ENCODE measurements at places on chromosomes 6 and 20. TPM values are rescaled to one million over a fixed set of nuclear protein-coding genes. Genes with fewer than 3 reads are reported as not detected.

- H3K4me1 ChIP-seq = peaks cover 53% of the 10 kb centered on the region
- H3K4me3 ChIP-seq = peak overlapping the region; percentile 80
- DNase-seq = no peak
These were observed 4.2 kb downstream of the LRP11 start for GRCh38 chr6:149859938-149860337.

- H3K36me3 ChIP-seq = peaks cover 47% of the 10 kb centered on the region
- H3K27ac ChIP-seq = peak overlapping the region; percentile 92
These were observed 30.1 kb downstream of the PREP start for GRCh38 chr6:105372849-105373182.

DNA sequence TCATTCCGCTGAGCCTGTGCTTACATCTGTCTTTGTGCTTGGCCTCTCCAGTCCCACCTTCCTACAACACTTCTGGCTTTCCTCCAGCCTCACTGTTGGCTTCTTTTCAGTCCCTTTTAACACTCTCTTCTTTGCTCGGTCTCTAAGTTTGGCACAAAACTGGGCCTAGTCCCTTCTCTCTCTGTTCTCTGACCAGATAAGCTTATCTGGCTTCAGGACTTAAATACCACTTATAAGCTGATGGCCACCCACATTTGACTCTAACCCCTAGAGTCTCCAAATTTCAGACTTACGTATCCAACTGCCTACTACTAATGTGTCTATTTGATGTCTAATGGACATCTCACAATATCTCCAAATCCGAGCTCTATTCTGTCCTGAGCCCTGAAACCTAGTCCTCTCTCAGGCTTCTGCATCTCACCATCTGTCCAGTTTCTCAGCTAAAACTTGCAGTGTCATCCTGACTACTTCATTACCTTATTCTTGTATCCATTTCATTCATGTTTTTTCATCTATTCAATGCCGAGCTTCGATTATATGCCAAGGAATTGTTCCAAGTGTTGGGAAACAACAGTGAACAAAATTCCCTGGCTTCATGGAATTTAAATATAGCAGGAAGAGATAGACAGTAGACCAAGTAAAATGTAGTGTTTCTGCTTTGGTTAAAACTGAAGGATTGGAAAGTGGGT, 40.1 kb downstream of the TBPL1 start:
- H3K36me3 ChIP-seq = no peaks in the 10 kb centered on the region
- peaks cover 13% of the 10 kb centered on the region for H3K4me1 ChIP-seq
- H3K27ac ChIP-seq = no peak overlapping the region

DNA sequence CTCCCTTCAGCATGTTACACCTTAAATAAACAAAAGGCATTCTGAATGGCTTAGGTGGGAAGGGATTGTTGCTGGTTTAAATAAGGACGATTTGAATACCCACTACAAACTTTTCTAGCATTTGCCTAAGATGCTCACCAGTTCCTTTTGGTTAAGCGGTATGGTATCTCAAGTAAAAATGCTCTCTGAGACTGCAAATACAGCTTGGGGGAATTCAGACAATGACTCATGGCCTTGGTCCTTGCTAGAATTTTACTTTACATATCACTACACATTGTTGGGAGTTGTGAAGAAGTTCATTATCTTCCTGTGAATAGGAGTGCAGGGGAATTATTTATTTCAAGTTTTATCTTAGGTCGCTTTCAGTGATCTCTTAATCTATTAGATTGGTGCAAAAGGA, 670.7 kb downstream of the UTRN start:
- DNase-seq = no peak
- peaks cover 11% of the 10 kb centered on the region for H3K4me1 ChIP-seq
- peaks cover 3% of the 10 kb centered on the region for H3K36me3 ChIP-seq
- H3K27me3 ChIP-seq = no peaks in the 10 kb centered on the region

- H3K4me1 ChIP-seq = no peaks in the 10 kb centered on the region
- H3K27ac ChIP-seq = no peak overlapping the region
- H3K27me3 ChIP-seq = peaks cover 19% of the 10 kb centered on the region
- no peak overlapping the region for H3K4me3 ChIP-seq
These were observed 31.8 kb downstream of the TFAP2B start for GRCh38 chr6:50850223-50851048.

DNA sequence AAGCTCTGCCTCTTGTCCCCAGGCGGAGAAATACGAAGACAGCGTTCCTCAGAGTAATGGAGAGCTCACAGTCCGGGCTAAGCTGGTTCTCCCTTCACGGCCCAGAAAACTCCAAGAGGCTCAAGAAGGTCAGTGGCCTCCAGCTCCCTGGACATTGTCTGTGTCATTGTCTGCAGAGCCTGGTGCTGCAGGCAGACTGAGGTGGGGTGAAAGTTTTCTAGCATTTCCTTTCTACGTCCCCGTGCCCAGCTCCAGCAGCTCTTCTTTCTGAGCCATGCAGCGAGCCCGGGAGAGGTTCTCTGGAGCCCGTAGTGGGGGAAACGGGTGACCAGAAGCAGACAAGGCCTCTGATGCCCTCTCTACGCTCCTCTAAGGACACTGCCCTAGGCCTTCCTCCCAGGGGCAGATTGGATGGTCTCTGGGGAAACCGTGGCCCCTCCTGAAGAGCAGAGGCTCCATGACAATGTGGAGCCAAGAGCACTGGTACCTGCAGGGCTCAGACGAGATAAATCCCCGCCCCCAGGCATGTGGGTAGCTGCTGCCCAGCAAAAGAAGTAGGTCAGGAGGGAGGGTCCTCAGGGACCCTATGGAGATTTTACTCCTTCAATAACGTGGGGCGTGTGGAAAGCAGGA, 58.4 kb downstream of the EZR start:
- H3K4me1 ChIP-seq = peaks cover 27% of the 10 kb centered on the region
- no peak overlapping the region for H3K4me3 ChIP-seq
- no peak for DNase-seq

GRCh38 chr6:14100138-14100537, 17.4 kb upstream of the CD83 start:
- no peak for DNase-seq
- H3K4me3 ChIP-seq = no peak overlapping the region
- no peaks in the 10 kb centered on the region for H3K36me3 ChIP-seq
- H3K27ac ChIP-seq = no peak overlapping the region
- H3K4me1 ChIP-seq = no peaks in the 10 kb centered on the region
- peaks cover 37% of the 10 kb centered on the region for H3K27me3 ChIP-seq

DNA sequence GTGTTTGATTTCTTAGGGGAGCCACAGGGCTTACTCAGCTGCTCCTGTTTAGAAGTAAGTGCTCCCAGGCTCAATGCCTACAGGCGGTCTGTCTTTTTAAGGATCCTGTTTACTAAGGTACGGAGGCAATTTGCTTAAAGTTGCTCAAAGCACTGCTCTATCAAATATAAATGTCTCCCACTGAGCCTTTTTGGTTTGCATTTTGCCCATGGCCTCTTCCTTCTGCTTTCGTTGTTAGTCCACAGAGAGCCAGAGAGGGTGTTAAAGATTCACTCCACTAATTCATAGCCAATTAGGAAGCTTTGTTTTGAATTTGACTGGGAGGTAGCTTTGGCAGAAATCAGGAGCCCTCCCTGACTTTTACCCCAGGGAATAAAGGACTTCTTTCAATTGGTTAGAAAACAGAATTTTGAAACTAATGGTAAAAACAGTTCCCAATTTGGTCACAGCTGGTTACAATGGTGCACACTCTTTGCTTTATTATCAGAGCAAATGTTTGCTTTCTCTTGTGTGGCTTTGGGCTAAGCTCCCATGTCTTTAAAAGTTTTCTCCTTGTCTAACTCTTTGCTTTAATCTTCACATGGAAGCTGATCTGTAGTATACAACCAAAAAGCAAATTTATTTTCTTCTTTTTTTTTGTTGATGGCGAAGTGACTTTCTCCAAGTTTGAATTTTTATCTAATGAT, 126.2 kb downstream of the IMPG1 start:
- H3K4me1 ChIP-seq = peaks cover 7% of the 10 kb centered on the region
- no peak for DNase-seq
- no peak overlapping the region for H3K4me3 ChIP-seq
- H3K27ac ChIP-seq = no peak overlapping the region
- H3K27me3 ChIP-seq = peaks cover 20% of the 10 kb centered on the region

- H3K27me3 ChIP-seq = no peaks in the 10 kb centered on the region
- no peaks in the 10 kb centered on the region for H3K36me3 ChIP-seq
- H3K27ac ChIP-seq = no peak overlapping the region
- H3K4me3 ChIP-seq = no peak overlapping the region
These were observed 224.9 kb upstream of the DTNBP1 start for GRCh38 chr6:15887491-15888461.

DNA sequence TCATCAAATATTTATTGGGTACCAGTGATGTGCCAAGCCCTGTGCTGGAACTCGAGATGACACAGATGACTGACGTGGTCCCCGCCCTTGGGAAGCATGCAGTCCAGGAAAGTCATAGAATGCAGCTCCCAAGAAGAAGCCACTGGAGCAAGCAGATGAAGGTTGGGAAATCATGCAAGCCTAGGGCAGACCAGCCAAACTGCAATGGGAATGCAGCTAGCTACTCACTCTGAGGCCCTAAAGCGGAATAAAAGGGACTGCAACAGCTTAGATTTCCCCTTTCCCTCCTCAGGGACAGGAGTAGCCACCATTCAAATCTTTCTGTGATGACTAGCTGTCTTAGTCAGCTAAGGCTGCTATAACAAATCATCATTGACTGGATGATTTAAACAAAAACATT, 152.2 kb downstream of the MAFB start:
- no peak for DNase-seq
- H3K27ac ChIP-seq = no peak overlapping the region
- peaks cover 67% of the 10 kb centered on the region for H3K27me3 ChIP-seq

- DNase-seq = peak; percentile 12
- no peak overlapping the region for H3K4me3 ChIP-seq
- H3K4me1 ChIP-seq = no peaks in the 10 kb centered on the region
- H3K36me3 ChIP-seq = peaks cover 14% of the 10 kb centered on the region
- H3K27me3 ChIP-seq = no peaks in the 10 kb centered on the region
These were observed 9.7 kb downstream of the NOL7 start for GRCh38 chr6:13624871-13625288.

DNA sequence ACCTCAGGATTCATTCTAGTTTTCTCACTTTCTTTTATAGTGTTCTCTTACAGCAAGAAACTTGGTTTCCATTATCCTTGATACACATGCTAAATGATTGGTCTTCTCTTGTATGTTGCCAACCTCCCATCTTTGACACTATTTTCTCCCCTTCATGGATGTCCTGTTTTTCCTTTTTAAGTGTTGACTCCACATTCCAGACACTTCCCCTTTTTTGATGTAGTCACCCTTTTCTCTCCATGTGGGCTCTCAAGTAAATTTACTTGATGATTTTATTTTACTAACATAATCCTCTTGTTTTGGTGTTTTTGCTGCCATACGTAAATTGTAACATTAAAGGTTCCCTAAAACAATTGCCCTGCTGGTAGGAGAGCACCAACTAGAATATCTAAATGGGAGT, 148.1 kb downstream of the ZFAND3 start:
- no peak overlapping the region for H3K4me3 ChIP-seq
- peaks cover 11% of the 10 kb centered on the region for H3K36me3 ChIP-seq
- no peak for DNase-seq
- H3K27me3 ChIP-seq = no peaks in the 10 kb centered on the region
- no peaks in the 10 kb centered on the region for H3K4me1 ChIP-seq
- H3K27ac ChIP-seq = no peak overlapping the region

DNA sequence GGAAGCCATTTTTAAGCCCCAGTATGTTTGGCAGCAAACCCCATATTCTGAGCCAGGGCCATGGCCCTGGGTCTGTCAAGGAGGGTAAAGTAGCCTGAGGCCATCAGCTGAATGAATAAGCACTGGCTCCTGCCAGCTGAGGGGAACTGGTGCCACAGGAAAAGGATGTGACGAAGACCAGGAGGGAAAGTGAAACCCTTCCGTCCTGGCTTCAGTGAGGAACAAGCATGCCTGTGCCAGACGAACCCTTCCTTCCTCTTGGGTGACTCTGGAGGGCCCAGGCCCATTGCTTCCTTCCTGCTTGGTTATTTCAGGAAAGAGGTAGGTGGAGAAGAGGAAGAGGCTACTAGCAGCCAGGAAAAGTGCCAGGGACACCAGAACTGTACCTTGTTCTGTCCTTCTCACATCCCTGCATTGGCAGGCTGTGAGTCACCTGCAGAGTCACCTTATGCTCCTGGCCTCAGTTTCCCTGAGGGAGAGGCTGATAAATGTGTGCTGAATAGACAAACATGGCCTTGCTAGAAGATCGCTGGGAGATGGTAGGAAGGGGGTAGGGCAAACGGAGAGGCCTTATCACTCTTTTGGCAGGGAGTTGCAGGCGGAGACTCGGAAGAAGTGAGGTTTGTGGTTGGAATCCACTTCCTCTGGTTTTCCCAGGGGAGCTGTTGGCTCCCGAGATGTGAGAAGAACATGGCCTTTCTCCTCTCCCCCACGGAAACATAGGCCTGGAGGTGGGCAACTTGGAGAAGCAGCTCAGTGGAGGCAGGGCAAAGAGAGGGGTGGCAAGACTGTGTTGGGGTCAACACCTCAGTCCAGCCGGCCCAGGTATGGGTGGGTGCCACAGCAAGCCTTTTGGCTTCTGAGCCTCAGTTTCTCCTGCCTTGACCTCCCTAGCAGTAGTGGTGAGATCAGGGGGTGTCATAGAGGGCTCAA, 37.4 kb downstream of the COX4I2 start:
- H3K36me3 ChIP-seq = peaks cover 97% of the 10 kb centered on the region
- H3K4me1 ChIP-seq = peaks cover 83% of the 10 kb centered on the region
- no peaks in the 10 kb centered on the region for H3K27me3 ChIP-seq
- H3K27ac ChIP-seq = peak overlapping the region; percentile 78

DNA sequence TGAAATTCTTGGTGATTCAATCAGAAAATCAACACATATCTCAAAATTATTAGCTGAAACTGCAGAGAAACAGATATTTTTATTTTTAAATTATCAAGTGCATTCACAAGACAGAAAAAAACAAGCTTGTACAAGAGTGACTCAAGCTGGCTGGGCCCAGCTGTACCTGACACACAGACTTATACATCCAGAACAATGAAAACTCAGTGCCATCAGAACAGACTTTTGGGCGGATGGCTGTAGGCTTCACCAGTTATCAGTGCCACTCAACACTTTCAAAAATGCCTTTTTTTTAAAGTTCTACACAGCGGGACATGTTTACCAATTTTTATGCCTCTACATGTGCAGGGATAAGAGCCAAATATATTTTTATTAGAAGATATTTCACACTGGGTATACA, 102.8 kb downstream of the MYB start:
- DNase-seq = no peak
- H3K36me3 ChIP-seq = no peaks in the 10 kb centered on the region
- no peak overlapping the region for H3K27ac ChIP-seq

Gene DLK2
- 0.86 TPM for total RNA-seq

Gene OTOR
- not detected for total RNA-seq

Gene FAM162B
- total RNA-seq = not detected

Gene CPXM1
- 0.14 TPM for total RNA-seq

Gene GGTLC1
- total RNA-seq = not detected

Gene EYA2
- 0.35 TPM for total RNA-seq

Gene MEP1A
- not detected for total RNA-seq

Gene SLC22A2
- not detected for total RNA-seq

Gene COX4I2
- total RNA-seq = not detected

All from Calu3 (cell line).